ENCODE measurements at places on chromosomes 16 and 17.

DNA sequence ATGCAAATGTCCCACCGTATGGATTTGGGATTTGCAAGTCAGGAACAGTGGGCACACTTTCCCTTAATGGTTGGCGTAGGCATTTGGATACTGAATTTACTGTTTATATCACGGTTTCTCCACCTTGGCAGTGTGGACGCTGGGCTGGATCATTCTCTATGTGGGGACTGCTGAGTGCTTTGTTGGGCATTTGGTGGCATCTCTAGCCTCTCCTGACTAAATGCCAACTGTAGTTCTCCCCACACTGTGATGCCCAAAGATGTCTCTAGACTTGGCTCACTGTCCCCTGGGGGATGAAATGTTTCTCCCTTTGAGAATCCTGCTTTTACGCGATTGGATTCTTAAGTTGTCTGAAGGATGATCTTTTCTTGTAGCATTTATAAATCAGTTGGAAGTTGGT is 49.0 kb downstream of the RBFOX1 start:
- no peak for DNase-seq

DNA sequence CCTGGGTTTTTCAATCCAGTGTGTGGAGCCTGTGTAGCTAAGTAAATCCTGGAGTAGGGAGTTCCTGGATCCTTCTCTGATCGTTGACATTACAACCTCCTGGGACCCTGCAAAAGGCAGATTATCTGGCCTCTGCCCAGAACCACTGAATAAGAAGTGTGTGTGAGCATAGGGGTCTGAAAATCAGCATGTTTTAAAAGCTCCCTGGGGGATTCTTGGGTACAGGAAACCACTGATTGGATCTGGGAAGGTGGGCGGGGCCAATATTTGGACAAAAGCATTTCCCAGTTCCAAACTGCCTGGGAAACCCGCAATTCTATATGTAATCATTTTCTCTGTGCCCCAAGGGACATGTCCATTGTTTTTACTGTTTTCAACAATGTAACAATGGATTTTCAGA is 27.2 kb upstream of the BEAN1 start:
- DNase-seq: no peak

- no peak for DNase-seq
Measured at GRCh38 chr17:225551-225950, 44.1 kb upstream of the DOC2B start.

DNA sequence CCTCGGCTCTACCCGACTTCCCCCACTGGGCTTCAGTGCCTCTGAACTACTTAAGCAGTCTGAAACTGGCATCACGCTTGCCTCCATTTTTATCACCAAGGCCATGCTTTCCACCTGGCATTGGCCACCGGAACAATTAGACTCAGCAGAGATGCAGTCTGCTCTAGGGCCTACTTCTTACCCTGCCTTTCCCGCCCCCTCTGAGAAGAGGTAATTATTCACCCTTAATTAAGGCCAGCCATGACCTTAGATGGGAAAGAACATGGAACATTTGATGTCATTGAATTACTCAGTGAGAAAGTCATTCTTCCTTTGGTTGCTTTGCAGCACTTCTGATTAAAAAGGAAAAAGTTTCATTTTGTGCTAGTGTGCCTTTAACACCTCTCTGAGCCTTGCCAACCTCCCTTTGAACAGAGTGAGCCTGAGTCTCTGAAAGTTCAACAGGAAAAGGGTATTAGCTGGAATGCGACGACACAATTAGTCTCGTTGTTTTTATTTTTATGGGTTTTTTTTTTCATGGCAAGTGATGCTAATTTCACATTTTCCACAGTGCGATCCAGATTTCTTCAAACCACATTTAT is 60.9 kb upstream of the TNRC6A start:
- no peak for DNase-seq

GRCh38 chr16:8962393-8963009 is 1.2 kb downstream of the USP7 start:
- no peak for DNase-seq

DNA sequence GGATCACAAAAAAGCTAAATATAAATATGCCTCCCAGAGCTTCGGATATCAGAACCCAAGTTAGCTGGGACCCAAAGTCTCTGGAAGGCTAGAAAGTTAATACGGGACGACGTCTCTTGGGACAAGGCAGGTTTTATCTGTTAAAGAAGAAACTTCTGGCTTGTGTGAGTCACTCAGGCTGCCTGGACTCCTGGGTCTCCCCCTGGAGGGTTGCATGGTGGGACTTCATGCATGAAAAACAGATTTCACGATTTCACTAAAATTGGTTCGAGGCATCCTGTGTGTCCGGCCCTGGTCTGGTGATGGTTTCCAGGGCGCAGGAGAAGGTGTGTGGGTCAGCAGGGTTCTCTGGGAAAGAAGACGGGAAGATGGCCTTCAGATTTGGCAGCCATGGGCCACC is 47.0 kb downstream of the COX4I1 start:
- no peak for DNase-seq

GRCh38 chr17:55898195-55898594 is 147.3 kb downstream of the PCTP start:
- no peak for DNase-seq

GRCh38 chr16:20799599-20799998 is 6.7 kb downstream of the ERI2 start:
- no peak for DNase-seq

DNA sequence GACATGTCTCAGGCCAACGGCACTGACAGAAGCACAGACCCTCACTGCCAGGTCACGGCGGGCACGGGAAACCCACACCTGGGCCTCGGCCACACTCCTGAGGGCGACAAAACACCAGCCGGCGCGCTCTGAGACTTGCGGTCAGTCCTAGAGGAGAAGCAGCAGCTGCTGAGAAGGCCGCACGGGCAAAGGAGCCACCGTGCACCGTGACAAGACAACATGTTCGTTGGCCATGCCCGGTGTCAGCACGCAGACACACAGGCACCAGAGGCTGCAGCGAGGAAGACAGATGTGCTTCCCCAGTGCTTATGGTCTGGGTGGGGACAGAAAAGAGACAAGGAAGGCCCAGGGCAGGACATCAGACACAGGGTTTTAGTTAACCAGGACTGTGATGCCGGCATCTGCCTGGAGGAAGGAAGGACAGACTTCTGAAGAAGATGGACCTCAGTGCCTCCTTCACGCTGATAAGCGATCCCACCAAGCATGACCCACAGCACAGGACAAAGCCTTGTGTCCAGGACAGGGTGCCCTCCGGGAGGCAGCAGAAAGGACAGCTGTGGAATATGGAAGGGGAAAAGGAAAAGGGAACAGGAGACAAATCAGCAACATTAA is 84.0 kb downstream of the ANKRD11 start:
- DNase-seq: no peak

DNA sequence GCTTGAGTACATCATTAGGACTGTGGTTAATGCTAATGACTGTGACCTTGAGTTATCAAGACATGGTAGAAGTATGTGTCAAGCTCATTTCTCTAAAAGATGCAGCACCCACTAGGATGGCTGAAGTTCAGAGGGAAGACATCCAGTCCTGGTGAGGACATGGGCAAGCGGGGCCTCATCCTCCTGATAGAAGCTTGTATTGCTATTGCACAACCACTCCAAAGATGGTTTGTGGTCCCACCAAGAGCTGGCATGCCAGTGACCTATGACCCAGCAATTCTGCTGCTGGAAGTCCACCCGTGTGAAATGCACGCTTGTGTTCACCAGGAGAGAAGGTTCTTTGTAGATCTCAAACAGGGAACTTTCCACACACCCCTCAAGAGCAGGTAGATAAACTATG is 14.2 kb downstream of the SOX8 start:
- DNase-seq: no peak

DNA sequence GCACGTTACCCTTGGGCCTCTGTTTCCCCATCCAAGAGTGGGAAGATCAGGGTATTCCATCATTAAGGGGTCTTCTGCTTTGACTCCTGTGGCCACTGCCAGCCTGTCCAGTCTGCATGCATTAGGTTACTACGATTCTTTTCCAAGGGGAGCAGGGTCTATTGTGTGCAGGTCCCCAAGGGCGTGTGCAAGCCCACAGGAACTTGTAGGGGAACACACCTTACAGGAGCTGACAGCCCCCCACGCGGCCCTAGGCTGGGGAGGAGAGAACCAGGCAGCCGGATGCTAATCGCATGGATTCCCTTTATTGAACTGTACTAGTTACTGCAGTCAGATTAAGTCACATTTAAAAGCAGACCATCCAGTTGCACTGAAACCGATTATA is 116.7 kb downstream of the C16orf78 start:
- DNase-seq: no peak

DNA sequence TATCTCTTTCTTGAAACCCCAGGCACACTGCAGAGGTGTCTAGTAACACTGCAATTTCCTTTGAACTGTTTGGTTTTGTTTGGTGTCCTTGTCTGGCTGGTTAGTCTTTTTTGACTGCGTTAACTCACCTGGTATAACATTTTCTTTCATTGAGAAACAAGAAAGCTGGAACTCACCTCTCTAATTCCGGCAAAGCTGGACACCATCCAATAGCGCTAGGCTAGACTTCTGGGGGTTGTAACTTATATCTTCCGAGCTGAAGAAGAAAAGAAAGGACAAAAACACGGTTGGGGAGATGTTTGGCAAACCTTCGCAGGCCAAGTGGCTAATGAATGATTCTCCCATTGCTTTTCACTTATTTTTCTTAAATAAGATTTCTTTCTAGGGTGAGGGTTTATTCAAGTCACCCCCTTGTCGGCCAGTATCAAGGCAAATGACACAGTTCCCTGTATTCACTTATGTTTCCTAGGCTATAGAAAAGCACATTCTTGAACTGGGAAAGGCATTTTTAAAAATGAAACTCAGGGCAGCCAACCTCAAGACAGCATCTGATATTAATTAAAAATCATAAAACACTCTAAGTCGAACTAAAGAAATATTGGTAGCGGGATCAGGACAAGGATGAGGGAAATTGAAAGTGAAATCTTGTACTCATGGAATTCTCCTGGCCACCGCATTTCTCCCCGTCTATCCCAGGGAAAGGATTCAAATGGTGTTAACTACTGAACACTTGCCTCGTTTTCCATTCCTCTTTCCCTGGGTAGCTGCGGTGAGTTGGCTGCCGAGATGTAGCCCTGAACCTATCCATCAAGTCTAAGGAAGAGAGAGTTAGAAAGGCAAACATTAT is 95.9 kb upstream of the ZFHX3 start:
- DNase-seq: no peak

- no peak for DNase-seq
Measured at GRCh38 chr16:3529175-3529574, 28.4 kb downstream of the CLUAP1 start.

DNA sequence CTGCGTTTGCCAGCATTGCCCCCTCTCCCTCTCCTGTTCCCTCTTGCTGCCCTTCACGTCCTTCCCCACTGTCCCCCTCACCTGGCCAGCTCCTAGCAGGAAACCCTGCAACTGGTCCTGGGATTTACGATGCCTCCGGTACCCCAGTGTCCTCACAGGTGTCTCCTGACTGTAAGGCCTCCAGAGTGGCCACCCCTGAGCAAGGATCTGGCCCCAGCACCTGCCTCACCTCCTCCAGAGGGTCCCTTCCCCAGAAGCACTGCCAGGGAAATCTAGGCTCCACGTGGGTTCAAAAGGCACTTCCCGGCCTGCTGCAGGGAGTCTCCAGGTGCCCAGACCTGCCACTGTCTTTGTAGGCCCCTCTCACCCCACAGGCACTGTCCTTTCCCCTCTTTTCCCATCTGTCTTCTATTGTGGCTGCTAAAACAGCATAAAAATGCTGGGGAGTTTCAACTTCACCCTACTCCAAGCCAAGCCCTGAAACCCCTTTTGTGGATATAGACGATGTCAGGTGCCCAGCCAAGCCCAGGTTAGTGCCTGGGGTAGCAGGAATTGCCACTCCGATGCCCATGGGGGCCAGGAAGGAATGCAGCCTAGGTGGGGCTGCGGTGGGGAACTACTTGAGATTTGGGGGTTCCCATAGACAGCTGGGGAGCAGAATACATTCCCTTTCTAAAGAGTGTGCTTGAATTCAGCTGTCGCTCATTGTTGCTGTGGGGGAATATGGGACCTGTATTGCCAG is 25.7 kb downstream of the RAB11FIP4 start:
- no peak for DNase-seq

GRCh38 chr17:46944931-46945330 is 22.0 kb downstream of the GOSR2 start:
- no peak for DNase-seq

GRCh38 chr17:27237890-27238289 is 56.0 kb upstream of the WSB1 start:
- DNase-seq: no peak
